ENCODE measurements at places on chromosomes 1 and 21.

DNA sequence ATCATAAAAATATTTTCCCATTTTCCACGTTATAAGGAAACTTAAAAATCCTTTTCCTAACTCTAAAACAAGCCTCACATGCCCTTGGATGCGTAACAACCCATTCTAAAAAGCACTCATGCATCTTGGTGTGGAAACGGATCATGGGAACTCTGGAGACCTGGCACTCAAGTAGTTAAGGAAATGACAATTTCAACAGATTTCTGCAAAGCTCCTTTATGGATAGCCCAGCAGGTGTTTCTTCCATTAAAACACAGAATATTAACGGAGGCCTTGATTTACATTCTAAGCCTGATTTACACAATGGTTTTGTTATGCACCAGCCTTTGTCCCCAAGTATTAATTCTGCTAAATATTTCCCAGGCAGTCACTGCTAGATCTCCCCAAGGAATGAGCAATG, 12.9 kb downstream of the PARS2 start:
- no peak for DNase-seq

DNA sequence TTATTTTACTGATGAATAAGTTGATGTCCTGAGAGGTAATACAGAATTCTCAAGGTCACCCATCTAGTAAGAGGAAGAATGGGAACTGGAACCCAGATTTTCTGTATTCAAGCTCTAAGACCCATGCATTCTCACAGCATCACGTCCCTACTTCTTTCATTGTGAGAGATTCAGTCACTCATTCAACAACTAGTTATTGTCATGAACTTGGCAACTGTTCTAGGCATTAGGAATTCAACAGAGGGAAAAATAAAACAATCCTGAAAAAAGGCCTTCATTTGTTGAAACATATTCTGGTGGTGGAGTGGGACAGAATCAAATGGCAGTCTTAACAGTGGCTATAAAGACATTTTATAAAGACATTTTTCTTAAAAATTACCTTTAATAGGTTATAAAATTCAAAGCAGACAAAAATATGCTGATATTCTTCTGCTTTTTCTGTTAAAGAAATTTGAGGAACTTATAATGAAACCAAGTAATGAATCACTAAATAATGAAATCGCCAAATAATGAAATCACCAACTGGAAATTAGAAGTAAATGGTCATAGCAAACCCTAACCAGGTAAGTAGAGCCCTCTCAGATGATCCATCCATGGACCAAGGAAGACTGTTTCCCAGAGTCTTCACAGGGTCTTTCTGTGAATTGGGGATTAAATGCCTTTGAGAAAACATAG, 136.5 kb upstream of the DPYD start:
- DNase-seq = no peak

DNA sequence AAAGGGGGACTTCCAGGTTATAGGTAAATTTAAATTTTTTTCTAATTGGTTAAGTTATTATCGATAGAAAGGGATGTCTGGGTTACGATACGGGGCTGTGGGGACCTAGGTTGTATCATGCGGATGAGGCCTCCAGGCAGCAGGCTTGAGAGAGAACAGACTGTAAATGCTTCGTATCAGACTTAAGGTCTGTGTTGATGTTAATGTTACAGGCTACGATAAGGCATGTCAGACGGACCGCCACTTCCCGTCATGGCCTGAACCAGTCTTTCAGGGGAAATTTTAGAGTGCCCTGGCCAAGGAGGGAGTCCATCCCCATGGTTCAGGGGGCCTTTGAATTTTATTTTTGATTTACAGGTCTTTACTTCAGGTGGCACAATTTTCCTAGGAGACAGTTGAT, 16.7 kb downstream of the ABCG1 start:
- no peak for DNase-seq

DNA sequence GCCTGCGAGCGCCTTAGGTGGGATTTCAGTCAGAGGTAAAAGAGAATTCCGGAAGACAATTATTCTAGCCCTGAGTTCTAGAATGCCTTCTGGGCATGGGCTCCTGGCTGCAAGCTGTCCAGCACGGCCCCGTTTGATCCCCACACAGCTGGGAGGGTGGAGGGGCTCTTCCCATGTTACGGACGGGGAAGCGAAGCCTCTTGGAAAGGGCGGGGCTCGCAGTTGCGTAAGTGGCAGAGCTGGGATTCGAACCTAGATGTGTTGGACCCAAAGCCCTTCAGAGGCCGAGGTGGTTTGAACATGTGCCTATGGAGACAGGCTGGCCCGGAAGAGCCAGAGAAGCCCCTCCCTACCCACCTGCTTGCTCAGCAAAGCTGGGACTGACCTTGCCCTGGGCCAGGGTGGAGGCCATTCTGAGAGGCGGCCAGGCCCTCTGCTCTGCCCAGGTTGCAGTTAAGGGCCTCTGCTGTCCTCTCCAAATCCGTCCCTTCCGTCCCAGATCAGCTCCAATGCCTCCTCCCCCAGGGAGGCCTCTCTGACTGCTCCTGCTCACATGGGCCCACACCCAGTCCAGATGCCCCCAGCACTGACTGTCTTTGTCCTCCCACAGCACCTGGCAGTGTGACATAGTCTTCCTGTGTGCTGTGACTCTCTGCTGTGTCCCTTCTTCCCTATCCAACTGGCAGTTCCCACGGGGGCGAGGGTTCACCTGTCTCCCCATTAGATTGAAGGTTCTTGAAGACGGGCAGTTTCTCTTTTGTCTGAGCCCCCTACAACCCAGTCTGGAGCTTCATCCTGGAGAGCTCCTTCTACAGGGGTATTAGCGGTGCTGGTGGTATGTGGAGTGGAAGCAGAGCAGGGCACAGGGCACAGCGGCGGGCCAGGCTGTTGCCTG, 1.2 kb upstream of the HSPB7 start:
- no peak for DNase-seq

DNA sequence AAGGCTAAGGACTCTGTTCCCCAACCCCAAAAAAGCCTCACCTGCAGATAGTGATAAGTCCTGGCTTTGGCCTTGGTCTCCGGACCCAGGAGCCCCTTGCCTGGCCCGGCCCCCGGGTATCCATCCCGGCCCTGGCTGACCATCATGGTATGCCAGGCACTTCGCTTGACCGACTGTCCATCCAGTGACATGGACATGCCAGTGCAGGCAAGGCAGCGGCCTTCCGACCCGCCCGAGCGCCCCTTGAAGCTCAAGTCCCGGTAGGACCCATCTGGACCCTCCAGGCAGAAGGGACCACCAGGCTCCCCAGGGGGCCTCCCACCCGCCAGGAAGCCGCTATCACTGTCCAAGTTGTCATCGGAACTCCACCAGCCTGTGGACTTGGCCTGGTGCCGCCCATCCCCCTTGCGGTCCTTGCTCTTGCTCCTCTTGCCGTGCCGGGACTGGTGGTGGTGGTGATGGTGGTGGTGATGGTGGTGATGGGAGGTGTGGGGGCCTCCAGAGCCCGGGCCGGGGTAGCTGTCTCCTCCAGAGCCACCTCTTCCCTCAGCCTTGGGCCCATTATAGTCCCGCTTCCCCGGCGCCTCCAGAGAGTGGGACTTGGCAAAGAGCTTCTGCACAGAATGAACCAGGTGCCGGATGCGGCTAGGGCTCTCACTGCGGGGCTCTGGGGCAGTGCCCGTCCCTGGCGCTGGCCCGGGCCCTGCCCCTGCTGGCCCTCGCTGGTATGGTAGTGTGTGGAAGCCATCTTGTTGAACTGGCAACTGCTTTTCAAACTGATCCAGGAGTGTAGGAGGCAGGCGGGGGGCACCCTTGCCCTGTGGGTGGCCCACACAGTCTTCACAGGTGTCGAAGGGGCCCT, 25.0 kb downstream of the DLGAP3 start:
- DNase-seq = no peak

GRCh38 chr1:231376875-231377549, 38.9 kb downstream of the SPRTN start:
- no peak for DNase-seq

DNA sequence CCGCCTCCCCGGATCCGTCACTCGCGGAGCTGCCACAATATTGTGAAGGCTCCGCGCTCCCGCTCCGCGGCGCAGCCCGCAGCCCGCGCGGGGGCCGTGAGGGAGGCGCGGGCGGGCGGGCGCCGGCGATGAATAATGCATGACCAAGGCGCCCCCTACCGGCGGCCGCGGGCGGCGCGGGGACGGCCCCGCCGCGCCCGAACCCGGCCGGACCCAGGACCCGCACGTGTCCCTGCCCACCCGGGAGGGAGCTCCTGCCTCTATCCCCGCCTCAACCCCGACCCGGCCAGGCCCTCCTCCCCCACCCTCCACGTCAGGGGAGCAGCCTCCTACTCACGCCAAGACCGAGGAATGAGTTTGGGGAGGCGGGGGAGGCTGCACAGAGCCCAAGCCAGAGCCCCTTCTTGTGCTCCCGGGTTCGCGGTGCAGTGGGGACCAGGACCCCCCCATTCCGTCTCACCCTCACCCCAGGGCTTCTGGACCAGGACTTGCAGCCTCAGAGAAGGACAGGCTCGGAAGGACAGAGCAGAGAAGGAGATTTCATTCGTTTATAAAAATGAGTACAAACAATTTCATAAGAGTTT, 70.8 kb upstream of the CASZ1 start:
- DNase-seq = peak; percentile 19

GRCh38 chr1:1069056-1069710, 4.9 kb downstream of the RNF223 start:
- peak; percentile 91 for DNase-seq

DNA sequence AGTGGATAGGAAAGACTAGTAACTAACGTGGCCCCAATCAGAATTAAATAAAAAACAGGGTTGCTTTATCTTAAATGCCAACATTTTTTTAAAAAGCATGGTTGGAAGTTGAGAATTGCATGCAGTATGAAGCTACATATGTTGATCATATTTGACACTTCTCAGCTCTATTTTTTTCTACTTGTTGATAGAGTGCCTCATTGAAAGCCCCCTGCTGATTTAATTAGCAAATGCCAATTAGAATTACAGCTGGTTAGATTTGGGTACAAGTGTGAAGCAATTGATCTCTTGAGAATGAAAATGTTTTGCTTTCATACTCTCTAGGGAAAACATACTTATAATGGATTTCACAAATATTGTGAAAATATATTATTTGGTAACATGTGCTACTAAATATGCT, 40.5 kb downstream of the CHD1L start:
- DNase-seq = no peak

DNA sequence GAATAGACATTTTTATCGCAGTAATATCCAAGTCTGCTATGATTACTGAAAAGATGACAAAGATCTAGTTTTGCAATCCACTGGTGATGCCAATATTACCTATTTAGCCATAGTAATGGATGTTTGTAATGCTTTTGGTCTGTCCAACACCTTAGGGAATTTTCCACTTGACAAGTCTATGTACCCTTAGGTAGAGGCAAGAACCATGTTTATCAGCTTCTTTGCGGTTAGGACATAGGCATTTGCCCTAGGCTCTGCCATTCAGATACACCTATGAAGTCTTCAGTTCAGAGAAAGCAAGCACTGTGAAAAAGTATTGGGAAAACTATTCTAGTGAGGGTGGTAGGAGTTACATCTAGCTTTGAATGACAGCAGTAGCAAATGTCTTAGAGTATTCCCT, 40.2 kb upstream of the SLC35D1 start:
- no peak for DNase-seq

DNA sequence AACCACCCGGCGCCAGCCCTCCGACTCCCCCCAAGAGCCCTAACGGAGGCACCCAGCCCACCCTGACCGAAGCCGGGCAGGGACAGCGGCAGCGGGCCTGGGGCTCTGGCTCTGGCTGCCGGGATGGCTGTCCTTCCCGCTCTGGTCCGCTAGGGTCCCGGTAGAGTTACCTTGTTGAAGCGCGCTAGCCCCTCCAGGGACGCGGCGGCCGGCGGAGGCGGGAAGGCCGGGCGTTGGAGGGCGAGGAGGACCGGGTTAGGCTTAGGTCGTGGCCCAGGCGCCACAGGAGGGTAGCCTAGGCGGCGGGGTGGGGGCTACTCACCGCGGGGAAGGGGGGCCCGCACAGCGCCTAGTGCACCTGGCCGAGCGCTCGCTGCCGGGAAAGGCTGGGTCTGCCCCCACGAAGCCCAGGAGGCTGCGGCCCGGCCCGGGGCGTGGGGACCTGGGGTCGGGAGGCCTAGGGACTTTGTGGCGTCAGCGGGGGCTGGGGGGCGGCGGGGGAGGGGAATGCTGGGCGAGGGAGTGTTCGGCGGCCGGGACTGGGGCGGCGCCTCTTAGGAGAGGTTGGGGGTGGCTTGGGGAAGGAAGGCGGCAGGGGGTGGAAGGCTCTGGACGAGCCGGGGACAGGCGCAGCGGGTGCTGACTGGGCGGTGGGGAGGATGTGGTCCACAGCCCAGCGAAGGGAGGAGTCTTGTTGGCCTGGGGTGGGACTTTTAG, at the start of gene TRIM17:
TRIM17 (minus strand) TSS at position 645 of the 717 bp plus-strand sequence. CDS start 1,789 bp downstream, outside the sequence.
- DNase-seq = no peak

GRCh38 chr1:81484284-81484683, 316.4 kb upstream of the ADGRL2 start:
- no peak for DNase-seq

- no peak for DNase-seq
These were observed 57.8 kb downstream of the WNT9A start for GRCh38 chr1:227889863-227890405.

GRCh38 chr1:164719676-164720439, 160.9 kb downstream of the PBX1 start:
- DNase-seq = no peak

DNA sequence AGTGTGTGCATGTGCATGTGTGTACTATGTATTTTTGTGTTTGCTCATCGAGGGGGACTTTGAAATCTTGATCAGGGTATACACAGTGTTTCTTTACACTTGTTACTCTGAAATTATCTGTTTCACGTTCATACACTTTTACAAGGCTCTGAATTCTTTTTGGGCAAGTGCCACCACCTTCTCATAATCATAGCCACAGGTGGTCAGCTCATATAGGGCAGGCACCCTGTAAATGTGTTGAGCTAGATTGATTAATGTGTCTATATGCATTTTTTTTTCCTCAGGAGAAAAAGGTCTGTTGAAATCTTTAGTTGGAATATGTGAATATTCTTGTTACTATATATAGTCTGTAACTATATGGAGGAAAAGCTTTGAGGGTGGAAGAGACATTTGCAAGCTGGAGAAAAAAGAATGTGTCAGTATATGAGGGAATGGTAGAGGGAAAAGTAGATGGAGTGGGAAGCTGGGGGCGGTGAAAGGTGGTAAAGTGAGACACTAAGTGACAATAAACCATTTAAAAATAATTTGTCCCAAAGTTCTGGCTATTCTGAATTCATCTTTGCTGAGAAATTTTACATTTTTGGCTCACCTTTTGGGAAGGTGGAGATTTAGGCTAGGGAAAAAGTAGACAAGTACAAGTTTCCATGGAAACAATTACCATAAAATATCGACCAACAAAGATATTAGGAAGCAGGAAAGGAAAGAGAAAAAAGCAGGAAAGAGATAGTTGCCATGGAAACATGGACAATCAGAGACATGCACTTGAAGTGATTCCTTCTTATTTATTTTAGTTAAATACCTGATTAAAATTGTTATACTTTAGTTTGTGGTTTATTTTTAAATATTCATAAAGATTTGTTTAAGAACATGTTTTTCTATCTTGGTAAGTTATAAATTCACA, 277.5 kb downstream of the PDE4B start:
- no peak for DNase-seq

DNA sequence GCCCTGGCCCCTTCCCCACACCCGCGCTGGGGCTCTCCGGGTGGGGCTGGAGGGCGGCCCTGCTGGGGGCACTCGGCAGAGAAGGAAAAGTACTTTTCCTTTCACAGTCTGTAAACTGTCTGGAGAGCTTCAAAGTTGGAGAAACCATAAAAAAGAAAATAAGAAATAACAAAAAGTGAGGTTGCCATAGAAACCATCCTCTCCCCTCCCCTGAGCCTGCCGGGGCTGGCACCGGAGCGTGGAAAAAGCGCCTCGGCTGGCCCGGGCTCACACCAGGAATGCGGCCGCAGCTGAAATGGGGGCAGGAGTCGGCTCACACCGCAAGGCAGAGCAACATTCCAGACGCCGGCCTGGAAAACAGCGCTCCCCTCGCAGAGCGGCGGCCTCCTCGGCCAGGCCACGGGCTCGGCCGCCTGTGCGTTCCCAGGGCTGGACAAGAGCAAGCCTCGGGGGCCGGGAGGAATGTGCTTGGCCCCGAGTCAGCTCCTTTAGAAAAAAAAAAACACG, 69.2 kb downstream of the MORN1 start:
- DNase-seq = no peak

All from activated naive CD4-positive, alpha-beta T cell (primary cell).